Glutamatergic neuron (in vitro differentiated cells): ENCODE measurements at places on chromosomes 7 and 10. TPM values are rescaled to one million over a fixed set of nuclear protein-coding genes. Genes with fewer than 3 reads are reported as not detected.

Gene SPDYE11
- total RNA-seq: 0.25 TPM

Gene NACAD
- total RNA-seq: 125 TPM

- DNase-seq: no peak
Observed at GRCh38 chr7:107949443-107949935, 53.5 kb downstream of the LAMB1 start.

GRCh38 chr10:110323503-110323902 lies 18.8 kb upstream of the SMNDC1 start:
- DNase-seq: no peak

GRCh38 chr7:92877367-92877766 lies 41.0 kb upstream of the CDK6 start:
- DNase-seq: no peak

GRCh38 chr10:78371136-78371535 lies 337.5 kb downstream of the RPS24 start:
- DNase-seq: peak; percentile 35

DNA sequence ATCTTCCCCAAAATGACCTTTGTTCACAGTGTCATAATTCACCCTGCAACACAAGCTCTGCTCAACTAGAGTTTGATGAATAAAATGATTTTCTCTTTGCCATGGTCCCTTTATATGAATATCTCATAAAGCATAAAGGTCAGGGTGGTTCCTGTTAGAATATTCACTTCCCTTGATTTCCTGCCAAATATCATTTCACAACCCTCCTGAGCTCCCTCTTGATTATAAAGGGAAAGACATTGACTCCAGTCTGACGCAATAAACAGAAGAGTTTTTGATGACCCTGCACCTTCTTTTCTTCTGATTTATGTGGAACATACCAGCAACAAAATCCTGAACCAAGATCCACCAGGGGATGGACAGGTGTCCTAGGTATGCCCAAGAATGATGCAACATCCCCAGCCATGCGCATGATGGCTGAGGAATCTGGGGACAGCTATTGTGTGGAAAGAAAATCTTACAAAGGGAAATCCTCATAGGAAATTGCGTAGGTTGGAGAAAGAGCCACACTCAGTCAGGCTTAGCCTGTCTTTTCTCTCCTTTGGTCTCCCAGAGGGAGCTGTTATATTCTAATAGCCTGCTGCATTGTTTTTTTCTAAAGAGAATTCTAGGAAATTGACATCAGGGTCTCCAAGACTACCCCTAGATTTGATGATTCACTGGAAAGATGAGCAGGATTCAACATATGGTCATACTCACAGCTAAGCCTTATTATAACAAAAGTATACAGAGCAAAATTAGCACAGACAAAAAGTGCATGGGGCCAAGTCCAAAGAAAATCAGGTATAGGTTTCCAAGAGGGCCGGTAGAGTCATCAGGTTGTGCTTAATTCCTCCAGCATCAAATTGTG lies 18.8 kb downstream of the IFIT3 start:
- DNase-seq: no peak
